ENCODE measurements at places on chromosomes 2 and 18. TPM values are rescaled to one million over a fixed set of nuclear protein-coding genes. Genes with fewer than 3 reads are reported as not detected.
A peak's percentile ranks its signal among the peaks of the same experiment; 100 is the strongest.

The GTF3C2 gene
- total RNA-seq, result 82.9 TPM

The IL36RN gene
- not detected for total RNA-seq

GRCh38 chr2:128272601-128273468, 45.8 kb downstream of the HS6ST1 start:
- no peak for DNase-seq

GRCh38 chr2:43176449-43176848, 50.0 kb downstream of the ZFP36L2 start:
- peak; percentile 50 for DNase-seq

DNA sequence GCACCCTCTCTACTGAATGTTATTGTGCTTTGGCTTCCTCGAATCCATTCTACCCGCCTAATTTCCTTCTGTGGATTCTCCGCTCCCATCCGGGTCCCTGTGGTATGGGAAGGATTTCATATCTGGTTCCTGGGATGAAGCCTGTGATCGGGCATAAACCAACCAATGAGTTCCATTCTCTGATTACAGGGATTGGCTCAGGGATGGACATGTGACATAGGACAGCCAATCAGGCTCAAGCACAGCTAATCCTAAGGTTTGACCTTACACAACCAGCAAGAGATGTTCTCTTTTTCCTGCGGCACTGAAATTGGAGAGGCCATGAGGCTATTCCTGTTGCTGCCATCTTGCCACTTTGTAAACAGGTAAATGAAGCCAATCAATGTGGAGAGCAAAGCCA, 168.1 kb upstream of the SMAD2 start:
- DNase-seq, result no peak

Measured in CD4-positive, alpha-beta memory T cell (primary cell).